ENCODE measurements at places on chromosomes 7 and 10.

DNA sequence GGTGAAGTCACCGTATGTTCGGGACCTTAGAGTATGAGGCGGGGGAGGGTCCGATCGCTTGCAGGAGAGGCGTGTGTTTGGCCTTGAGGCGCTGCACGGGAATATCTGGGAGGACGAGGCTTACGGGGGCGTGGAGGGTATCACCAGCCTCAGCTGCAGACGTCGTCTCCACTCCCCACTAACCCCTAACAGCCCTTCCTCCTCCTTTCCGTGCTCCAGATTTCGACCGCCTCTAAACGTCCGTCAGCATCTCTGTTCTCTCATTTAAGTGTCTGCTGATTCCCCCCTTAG, 23.5 kb upstream of the ZNF12 start:
- no peak for DNase-seq

DNA sequence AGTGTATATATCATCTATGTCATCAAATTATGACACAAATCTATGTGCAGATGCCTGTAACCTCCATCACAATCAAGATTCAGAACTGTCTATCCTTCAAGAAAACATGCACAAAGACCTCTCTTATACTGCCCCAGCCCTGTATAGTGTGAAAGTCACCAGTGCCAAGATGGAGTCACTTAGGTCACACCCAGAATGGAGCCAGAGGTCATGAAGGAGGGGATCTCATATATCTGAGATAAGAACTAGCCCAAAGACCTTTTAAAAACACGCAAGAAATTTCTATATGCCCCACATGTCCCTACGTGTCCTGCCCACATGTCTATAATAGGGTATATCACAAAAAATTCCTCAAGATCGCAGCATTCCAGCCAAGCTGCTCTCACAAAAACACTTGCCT, 20.1 kb upstream of the GATAD1 start:
- DNase-seq, result no peak

GRCh38 chr10:110008518-110009339, 945 bp downstream of the ADD3 start:
- no peak for DNase-seq

- no peak for DNase-seq
Observed at GRCh38 chr10:86035791-86036543, 330.6 kb downstream of the GRID1 start.

- DNase-seq, result peak; percentile 59
Observed at GRCh38 chr7:102306916-102307677, 20.4 kb downstream of the SH2B2 start.

- DNase-seq, result no peak
Observed at GRCh38 chr7:122556873-122557542, 141.9 kb downstream of the RNF133 start.

DNA sequence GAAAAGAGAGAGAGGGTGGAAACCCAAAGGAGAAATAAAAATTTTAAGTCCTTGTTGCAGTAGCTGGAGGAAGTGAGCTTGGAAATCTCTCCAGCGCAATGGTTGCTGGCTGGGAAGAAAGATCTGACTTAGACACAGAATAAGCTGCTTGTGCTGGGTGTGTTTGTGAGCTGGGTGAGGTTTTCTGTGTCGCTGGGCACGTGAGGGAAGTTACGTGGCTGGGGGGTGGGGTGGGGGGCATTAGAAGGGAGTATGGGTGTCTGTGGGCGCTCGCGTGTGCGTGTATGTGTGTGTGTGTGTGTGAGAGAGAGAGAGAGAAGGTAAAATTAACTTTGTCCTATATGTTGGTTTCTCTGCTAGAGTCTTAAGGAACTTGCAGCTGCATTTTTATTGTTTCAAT, 11.6 kb downstream of the TCF7L2 start:
- no peak for DNase-seq

- no peak for DNase-seq
Observed at GRCh38 chr7:2862831-2863361, 18.8 kb upstream of the GNA12 start.

DNA sequence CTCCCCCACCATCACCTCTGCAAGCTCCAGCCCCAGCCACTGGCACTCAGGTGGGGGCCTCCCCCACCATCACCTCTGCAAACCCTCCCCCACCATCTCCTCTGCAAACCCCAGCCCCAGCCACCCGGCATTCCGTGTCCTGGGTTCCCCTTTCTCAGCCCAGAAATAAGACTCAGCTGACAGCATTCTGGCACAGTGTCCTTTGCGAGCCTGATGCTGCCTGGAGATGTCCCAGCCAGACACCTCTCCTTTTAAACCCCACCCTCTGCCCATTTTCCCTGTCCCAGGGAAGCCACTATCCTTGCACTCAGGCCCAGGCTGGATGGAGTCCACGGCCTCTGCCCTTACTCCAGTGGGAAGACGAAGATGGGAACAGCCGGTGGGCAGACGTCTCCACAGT, 49.8 kb downstream of the ELFN1 start:
- no peak for DNase-seq

- DNase-seq, result peak; percentile 7
Observed at GRCh38 chr10:80924063-80924952, 386.6 kb downstream of the SH2D4B start.

DNA sequence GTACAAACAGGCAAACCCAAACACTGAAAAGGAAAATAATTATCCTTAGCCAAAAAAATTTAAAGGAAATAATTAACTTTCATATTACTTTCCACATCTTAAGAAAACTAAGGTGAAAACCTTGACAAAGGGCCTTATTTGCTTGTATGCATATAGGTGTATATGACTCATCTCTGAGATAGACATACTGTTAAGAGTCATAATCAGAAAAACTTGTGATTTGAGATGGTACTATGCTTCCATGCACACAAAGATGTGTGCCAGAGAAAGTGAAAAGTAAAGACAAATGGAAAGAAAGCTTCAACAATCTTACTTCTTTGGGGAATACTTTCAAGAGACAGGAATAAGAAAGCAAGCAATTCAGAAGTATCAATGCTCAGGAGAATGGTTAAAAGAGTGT, 3.3 kb upstream of the CACNA2D1 start:
- DNase-seq, result no peak

DNA sequence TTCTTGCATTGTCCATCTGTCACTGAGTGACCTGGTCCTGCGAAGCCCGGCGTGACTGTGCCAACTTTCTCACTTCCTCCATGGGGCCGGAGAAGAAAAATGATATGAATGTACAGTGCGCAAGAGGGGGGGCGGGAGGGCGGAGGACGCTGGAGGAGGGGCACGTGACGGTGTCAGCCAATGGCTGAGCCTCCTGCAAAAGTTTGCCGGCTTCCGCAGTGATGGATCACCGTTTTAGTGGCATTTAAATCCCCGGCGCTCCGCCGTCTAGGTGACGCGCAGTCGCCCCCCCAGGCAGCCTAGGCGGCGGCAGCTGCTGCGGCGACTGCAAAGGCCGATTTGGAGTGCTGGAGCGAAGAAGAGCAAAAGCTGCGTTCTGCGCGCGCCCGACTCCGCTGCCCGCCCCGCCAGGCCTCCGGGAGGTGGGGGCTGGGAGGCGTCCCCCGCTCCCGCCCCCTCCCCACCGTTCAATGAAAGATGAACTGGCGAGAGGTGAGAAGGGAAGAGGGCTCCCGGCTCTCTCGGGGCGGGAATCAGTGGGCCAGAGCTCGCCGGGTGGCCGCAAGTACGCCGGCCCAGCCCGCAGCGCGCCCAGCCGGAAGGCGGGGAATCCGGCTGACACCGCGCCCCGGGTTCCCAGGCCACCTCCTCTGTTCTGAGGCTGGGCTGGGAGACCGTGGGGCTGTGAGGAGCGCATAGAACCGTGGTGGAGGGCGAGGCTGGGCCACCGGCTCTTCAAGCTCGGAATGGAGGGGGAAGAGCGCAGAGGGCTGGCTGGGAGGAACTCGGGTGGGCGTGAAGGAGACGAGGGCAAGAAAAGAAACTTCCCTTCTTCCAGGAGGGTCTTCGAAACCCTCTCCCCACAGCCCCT, at the start of gene HOXA1:
HOXA1 (minus strand) TSS at position 104 of the 871 bp plus-strand sequence; CDS start at position 16, 88 bp downstream.
- DNase-seq, result peak; percentile 96

DNA sequence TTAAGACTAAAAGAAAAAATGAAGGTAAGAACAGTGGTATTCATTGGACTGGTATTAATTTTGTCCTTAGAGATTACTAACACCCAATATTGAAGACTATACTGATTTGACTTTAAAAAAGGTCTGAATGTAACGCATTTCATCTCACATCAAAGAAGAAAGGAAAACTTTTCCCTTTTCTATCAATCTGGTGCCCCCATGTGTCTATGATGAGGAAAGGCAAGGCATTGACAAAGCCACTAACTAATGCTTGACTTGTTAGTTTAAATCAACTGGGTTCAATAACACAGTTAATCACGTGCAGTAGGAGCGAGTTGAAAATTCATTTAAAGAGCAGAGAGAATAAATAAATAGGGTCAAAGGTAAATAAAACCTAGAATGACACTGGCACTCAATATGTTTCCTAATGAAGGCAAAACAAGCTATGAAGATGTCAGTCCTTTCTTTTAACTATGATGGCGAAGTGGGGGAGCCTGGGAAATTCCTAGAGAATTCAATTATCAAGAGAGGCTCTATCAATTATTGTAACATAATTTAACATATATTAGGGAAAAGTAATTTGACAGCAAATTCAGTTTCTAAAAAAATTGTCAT, 180.9 kb downstream of the ANK3 start:
- DNase-seq, result no peak

- DNase-seq, result no peak
Observed at GRCh38 chr10:82377608-82378007, 502.6 kb downstream of the NRG3 start.

DNA sequence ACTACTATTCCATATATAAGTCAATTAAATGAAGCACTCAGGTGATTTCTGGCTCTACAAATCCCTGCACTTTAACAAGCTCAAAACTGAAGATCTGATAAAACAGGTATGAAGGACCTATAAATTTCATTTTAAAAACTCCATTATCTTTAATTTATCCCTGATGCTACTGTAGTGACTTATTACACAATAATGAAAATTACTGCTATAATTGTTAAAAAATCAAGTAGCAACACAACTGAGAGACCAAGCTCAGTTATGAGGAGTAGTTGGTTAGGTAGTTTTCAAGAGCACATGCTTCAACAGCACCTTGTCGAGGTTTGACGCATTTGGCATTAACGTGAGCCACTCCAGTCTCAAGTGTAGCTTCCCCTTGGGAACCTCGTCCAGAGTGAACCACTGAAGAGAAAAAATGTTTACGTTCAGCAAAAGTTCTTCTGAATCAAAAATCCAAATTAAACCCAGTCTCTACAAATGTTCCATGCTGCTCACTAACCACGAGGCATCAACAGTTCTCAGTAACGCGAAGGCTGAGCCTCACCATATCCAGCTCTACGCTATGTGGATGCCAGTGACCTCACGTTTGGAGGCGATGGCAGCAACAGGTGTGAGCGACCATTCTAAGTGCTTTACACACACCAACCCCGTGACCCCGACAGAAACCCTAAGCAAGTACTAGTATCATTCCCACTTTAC, 55.3 kb upstream of the NCAPG2 start:
- no peak for DNase-seq

GRCh38 chr7:30589111-30589510, 5.6 kb upstream of the GARS1 start:
- no peak for DNase-seq

- no peak for DNase-seq
Observed at GRCh38 chr10:24961582-24961981, 9.2 kb upstream of the PRTFDC1 start.

DNA sequence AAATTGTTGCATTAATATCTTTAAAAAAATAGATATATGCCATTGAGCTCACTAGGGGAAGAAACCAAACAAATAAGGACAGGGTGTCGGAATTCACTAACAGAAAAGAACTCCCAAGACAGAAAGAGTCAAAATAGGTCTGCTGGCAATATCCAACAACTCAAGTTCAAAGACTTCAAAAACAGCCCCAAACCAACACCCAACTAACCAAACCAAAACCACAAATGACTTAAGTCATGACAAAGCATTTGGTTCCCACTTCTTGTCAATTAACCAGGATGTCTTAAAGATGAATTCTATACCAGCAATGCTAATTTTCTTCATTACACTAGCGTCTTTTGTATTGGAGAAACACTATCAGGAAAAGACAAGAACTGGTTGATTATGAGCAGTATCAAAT, 249.0 kb upstream of the PLXNA4 start:
- DNase-seq, result no peak

GRCh38 chr7:123782071-123782798, 33.4 kb upstream of the WASL start:
- no peak for DNase-seq

DNA sequence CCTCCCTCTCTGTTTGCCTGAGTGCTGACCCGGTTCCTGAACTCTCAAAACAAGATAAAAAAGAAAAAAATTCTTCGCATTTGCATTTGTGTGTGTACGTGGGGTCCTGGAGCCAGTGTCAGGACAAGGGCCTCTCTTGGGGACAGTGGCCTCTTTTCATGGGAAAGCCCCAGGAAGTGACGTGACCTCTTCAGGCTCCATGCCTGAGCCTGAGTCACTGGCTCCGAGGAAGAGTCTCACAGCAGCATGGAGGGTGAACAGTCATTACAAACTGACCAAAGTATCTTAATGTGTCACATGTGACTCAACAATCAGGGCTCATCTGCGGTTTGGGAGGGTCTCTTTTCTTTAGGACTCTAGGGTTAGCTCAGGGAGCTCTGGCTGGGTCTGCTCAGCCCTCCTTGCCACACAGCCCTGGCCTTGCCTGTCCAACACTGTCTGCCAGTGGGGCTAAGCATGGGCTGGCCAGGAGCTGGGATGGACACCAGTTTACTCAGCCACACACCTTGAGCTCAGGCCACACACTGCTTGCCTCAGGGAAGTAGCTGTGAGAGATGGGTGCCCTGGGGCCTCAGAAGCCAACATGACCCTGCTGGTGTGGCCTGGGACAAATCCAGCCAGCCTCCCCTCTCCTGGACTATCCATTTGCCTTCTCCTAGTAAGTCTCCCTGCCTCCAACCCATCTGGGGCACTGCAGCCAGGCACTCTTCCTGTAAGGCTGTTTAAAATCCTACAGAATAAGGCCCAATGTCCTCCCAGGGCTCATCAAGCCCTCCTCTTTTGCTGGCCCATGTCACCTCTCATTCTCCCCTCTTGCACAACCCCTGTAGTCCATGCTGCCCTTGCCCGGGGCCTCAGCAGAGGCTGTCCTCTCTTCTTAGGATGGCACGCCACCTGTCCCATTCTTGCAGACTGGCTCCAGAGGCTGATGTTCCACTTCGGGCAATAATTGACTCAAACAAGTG, 10.5 kb downstream of the TMEM273 start:
- peak; percentile 43 for DNase-seq

DNA sequence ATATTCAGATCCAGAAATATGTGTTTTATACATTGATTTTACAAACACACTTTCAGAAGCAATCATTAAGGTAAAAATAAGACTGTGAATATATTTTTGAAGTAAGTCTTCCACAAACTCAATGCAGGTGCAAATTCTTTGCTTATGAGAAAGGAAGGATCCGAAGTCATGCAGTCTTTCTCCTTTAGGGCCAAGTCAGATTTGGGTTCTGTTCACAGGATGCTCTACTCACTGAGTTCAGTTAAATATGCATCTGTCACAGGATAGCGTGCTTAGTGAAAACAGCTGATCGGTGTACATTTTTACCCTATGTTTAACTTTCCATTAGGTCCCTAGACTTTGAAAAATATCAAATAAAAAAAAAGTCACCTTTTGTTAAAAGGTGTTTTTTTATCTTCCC, 608.5 kb downstream of the PHTF2 start:
- no peak for DNase-seq

GRCh38 chr7:45446195-45446944, 127.8 kb upstream of the ADCY1 start:
- no peak for DNase-seq

- no peak for DNase-seq
Observed at GRCh38 chr7:34034728-34035127, 129.4 kb downstream of the BMPER start.

Data from COLO829 (cell line).